ENCODE measurements at places on chromosomes 3 and 15. TPM values are rescaled to one million over a fixed set of nuclear protein-coding genes. Genes with fewer than 3 reads are reported as not detected.
A peak's percentile ranks its signal among the peaks of the same experiment; 100 is the strongest.

DNA sequence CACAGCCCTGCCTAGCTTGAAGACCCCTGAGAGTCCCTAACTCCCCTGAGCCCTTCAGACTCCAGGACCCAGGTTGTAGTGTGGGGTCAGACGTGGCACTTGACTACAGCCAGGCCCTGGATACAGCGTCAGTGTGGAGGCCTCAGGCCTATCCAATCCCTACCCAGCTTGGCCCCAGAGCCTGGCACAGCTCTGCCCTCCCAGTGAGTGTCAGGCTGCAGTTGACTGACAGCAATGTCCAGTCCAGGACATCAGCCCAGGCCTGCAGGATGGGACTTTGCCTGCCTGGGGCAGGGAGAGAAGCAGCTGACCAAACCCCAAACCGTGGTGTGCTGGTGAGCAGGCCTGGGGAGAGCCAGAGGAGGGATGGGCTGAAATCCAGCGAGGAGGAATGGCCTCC, 27.3 kb downstream of the KLF13 start:
- DNase-seq, result no peak

DNA sequence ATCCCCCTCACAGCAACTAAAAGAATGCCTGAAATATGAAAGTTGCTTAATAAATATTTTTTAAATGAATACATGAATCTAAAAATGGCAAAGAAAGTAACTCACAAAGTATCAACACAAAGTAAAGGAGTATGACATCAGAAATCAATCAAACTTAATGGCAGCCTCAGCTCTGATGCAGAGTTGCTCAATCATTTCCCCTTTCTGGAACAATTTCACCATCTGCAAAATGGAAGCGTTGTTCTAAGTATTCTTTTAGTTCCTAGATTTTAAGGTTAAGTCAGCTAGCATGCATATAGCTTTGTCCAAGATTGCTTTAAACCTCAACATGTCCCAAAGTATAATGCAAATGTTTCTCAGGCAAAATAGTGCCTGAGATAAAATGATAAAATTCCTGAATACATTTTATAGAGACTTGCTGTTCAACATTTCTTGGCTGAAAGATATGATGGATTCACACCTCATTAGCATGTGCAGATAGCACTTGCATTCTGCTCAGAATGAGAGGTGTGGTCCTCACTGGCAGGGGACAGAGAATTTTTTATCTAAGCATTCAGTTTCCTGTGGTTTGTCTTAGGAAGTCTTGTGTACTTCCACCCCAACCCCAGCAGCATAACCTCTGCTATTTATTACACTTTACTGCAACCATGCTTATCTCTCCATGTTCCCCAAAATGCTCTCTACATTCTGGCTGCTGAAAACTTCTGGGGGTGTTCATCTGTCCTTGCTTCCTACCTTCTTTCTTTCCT, 429.3 kb downstream of the GRM7 start:
- no peak for DNase-seq

DNA sequence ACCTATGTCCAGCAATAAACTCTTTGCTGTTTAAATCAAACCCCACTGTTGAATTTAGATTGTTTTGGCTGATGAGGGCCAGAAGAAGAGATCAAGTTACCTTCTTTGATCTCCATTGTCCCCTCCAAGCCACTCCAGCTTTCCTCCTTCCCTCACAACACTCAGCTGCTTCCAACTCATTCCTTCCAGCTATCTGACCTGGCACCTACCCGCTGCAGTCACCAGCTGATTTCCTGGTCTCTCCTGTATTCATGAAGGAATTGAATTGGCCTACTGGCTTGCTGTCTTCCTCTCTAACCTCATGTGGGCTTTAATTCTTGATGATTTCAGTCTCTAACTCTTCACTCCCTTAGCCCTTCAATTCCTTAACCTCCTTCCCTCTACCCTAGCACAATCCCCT, 40.8 kb upstream of the ABHD17C start:
- DNase-seq, result no peak

GRCh38 chr3:3509665-3510064, 289.6 kb upstream of the LRRN1 start:
- DNase-seq, result no peak

DNA sequence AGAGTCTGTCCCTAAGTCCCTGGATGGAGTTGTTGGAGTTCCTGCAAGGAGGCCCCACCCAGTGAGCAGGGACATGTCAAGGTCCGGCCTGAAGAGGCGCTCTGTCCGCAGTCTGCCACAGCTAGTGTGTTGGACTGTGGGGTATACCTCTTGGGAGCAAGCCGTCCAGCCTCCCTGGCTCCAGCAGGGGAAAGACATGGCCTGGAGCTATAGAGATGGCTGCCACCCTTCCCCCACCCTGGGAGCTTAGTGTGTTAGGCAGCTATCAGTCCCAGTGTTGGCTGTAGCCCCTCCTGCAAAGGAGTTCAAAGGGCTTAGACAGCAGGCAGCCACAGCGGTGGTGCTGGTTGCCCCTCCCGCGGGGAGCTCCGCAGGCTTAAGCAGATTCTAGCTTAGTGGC, 20.3 kb downstream of the IMPG2 start:
- DNase-seq, result no peak

DNA sequence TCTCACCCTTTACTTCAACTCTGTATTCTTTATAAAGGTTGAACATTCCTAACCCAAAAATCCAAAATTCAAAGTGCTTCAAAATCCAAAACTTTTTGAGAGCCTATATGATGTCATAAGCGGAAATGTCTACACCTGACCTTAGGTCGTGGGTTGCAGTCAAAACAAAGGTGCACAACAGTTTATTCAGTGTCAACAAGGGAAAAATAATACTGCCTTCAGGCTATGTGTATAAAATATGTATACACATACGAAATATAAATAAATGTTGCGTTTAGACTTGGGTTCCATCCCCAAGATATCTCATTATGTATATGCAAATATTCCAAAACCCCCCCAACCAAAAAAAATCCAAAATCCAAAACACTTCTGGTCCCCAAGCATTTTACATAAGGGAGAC, 90.9 kb downstream of the STAG1 start:
- no peak for DNase-seq

- no peak for DNase-seq
These were observed 151.1 kb downstream of the PGPEP1L start for GRCh38 chr15:98856532-98856907.

DNA sequence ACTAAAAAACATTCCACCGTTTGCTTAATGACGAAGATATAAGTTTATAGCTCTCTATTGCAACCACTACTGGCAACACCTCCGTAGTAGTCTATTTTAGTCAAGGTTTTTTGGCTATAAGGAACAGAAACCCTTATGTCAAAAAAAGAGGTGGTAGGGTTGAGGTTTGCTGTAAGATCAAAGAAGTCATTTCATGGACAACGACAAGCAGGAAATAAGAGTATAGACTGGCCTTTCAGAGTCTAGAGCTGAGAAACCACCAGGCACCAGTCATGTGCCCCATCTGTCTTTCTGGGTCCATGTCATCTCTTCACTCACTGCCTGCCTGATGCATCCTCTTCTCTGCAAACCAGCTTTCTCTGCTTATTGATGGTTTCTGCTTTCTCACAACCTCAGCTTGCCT, 42.7 kb downstream of the THBS1 start:
- no peak for DNase-seq

DNA sequence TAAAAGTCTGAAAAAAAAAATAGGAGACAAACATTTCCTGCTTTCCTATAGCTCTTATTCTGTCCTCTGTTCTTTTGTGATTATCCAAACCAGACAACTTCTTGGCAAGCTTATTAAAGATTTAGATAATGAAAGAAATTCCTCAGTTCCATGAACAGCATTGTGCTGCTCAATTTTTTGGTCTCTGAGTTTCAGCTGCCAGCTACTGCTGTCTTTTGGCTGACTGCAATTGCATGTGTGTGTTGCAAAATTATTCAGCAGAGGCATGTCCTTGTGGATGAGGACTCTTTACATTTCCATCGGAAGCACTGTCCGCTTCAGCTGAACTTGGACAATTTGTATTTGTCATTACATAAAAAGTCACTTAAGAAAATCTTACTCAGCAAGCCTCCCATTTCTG, 397.3 kb upstream of the RASGRP1 start:
- DNase-seq, result peak; percentile 53

GRCh38 chr3:112973325-112974177, 1.4 kb downstream of the CD200R1 start:
- DNase-seq, result no peak

DNA sequence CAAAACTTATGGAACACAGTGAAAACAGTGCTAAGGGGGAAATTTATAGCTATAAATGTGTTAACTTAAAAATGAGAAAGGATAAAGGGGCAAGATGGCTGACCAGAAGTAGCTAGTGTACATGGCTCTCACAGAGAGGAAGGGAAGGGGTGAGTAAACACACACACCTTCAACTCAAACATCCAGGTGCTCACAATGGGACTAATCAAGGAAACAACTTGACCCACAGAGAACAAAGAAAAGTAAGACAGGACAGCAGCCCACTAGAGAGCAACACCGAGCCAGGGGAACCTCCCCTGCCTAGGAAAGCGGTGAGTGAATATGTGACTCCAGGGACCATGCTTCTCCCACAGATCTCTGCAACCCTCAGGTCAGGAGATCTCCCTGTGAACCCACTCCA, 85.0 kb upstream of the UBP1 start:
- no peak for DNase-seq

Gene KBTBD8
- 2.8 TPM for polyA plus RNA-seq

Gene FEZF2
- not detected for polyA plus RNA-seq

Gene ZBED2
- polyA plus RNA-seq, result not detected

Data from hindlimb muscle (tissue), 1 donor.